Vagina (tissue), 2 donors: ENCODE measurements at places on chromosomes 6 and 20. TPM values are rescaled to one million over a fixed set of nuclear protein-coding genes. Genes with fewer than 3 reads are reported as not detected.

- no peak for DNase-seq
Observed at GRCh38 chr6:88730611-88731011, 232.8 kb downstream of the RNGTT start.

DNA sequence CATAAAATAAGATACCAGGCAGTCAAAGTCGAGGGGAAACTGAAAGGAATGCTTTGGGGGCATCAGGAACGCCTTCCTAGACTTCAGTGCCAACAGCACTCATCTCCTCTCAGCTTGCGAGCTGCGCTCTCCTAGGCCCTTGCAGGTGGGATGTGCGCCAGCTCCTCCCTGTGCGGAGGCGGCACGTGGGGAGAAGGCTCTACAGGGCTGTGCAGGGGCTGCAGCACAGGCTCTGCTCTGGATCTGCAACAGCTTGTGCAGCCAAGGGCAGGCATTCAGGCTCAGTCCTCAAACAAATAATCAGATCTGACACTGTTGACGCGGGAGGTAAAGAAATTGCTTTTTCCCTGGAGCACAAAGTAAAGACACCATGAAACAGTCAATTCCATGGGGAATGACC lies 144.8 kb downstream of the TTLL2 start:
- no peak for DNase-seq

- no peak for DNase-seq
Observed at GRCh38 chr6:86152546-86152945, 509.9 kb upstream of the SYNCRIP start.

DNA sequence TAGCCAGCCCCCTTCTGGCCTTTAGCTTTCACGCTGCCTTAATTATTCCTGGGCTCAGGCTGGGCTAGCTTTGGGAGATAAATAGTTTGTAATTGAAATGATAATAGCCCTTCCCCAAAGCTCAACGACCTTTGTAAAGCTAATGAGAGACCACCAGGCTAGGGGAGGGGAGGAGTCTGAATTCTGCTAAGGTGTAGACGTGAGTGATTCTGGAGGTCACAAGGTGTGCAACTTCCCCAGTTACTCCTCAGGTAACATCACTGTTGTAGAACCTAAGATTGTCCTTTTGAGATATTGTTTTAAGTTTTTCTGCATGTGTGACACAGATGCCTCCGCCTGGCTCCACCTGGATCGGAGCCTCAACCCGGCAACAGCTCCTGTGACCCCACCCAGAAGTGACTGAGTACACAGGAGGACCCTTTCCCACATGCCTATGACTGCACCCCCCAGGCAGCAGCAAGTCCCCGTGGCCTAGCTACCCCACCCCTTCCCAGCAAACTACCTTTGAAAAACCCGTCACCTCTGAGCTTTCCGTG lies 5.8 kb upstream of the GPR31 start:
- DNase-seq: no peak

DNA sequence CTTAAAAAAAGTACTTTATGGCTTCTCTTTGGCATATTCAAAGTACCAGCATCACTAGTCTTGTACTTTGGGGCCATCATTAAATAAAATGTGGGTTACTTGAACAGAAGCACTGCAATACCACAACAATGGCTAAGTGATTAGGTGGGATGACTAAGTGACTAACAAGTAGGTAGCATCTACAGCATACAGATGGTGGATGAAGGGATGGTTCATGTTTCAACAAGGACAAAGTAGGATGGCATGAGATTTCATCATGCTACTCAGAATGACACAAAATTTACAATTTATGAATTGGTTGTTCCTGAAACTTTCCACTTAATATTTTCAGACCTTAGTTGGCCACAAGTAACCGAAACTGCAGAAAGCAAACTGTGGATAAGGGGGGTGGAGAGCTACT lies 7.7 kb downstream of the MPC1 start:
- no peak for DNase-seq

DNA sequence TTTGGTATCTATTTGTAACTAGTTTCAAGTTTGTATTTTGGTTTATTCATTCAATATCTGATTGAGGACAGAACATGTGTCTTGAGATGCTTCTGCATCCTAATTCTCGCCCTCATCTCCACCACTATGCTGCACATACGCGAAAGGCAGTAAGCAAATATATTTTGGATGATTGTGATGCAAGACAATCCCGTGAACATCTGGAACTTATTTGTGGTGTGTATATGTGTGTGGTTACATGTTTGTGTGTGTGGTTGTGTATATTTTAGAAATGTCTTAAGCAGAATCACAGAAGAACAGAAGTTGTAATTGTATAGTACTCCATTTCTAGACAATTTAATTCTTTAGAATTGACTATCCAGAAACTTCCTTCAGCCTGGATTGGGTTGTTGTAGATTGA lies 35.1 kb upstream of the RNF144B start:
- no peak for DNase-seq

The LY6G6D gene
- not detected for total RNA-seq
